Eye (tissue), 1 donor: ENCODE measurements at places on chromosomes 6 and 20.

- no peak for DNase-seq
Observed at GRCh38 chr20:45218636-45219035, 2.5 kb upstream of the SEMG2 start.

DNA sequence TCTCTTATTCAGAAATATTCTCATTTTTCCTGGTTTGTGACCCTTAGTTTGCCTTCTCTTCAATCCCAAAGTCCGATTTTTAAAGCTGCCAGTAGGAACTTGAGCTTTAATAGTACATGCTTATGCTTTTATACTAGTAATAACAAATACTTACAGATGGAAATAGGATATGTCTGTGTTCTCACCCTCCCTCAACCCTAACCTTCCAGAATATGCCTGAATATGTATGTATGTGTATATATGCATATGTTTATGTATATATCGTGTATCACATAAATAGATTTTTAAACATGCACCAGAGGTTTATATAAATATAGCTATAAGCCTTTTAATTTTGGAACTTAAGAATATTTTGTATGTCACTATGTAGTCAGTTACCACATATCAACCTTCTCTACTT, 38.8 kb downstream of the CDYL start:
- DNase-seq: no peak

DNA sequence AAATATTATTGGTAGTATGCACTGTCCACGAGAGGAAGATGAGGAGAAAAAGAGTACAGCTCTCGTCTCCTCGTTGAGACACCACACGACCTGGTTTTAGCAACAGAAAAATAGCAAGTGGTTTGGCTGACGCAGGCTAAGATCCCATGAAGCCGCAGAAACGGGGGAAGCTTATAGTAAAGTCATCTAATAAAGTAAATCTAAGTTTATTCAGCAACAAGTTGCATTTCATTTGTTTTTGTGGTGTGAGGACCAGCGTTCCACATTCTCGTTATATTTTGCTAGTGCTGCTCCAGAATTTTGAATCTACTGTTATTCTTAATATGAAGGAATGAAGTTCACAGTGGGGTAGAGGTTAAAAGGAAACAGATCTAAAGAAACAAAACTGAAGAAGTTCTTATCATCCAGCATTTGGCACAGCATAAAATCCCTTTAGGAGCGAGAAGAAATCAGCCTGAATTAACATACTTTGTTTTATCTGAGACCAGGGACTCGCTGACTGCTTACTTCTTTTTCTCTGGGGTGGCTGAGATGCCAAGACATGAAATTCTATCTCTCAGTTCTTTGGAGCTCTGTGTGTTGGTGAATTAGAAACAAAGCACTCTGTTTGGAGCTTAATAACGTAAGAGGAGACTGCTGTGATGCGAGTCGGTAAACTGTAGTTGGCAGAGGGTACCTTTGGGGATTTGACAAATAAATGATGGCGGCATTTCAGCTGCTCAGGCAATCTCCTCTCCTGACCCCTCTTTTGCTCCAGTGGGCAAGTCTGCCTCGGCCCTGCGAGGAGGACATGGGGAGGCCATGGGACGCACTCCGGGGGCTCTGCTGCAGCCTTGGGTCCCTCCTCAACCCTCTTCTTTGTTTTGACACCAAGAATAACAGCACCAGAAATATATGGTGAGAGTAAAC, 24.9 kb upstream of the IRF4 start:
- DNase-seq: peak; percentile 47

GRCh38 chr6:167565388-167565787, 240.5 kb downstream of the TTLL2 start:
- DNase-seq: no peak

- DNase-seq: no peak
Observed at GRCh38 chr6:148811459-148811858, 64.6 kb downstream of the UST start.

- DNase-seq: no peak
Observed at GRCh38 chr6:110636781-110637180, 160.4 kb upstream of the SLC22A16 start.

DNA sequence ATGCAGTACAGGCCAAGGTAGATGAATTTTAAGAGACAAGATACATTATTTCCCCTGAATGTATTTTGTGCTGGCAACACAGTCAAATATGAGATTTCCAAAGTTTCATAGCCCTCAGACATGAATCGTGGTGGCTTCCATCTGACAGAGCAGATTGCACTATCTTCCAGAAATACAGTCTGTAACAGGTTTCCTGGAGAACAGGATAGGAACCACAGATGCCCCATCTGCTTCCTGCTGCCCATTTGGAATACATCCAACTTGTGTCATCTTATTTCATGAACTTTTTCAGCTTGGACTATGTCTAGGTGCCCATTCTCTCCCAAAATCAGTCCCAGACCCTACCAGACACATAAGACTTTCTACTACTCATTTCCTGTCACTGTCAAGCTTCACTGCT, 426.0 kb downstream of the KIF16B start:
- DNase-seq: no peak

- no peak for DNase-seq
Observed at GRCh38 chr20:48777005-48777404, 50.8 kb downstream of the PREX1 start.

- DNase-seq: no peak
Observed at GRCh38 chr6:105186576-105186975, 6.8 kb upstream of the POPDC3 start.

- DNase-seq: no peak
Observed at GRCh38 chr6:157433678-157434081, 52.7 kb downstream of the ZDHHC14 start.

DNA sequence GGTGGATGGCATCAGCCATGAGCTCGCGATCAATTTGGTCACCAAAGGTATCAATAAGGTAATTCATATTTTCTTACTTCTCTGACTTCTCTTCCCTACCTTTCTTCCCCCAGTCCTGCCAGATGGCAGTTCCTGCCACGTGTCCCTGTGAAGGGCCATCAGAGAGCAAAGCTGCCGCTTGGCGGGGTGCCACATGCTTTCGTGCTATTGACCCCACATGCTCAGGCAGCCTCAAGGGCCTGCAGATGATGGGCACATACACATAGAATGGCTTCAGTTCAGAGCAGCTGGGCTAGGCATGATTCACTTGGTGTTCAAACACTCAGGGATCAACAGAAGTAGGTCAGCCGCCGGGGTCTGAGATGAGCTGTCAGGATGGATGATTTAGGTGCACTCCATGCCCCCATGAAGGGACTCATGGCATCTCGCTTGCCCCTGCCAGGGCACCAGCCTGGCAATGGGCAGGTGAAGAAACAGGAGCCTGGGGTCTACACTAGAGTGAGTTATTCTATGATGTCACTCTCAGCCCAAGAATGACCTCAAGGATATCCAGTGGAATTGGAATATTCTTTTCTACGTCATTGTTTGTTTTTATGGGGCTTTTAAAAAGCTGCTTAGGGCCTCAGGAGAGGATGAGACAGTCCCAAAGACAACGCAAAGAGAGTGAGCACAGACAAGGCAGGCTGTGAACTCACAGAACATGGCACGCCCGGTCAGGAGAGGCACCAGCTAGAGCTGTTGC, 25.5 kb downstream of the BANF2 start:
- DNase-seq: peak; percentile 28

- DNase-seq: no peak
Observed at GRCh38 chr20:23152902-23153301, 66.8 kb upstream of the CD93 start.

DNA sequence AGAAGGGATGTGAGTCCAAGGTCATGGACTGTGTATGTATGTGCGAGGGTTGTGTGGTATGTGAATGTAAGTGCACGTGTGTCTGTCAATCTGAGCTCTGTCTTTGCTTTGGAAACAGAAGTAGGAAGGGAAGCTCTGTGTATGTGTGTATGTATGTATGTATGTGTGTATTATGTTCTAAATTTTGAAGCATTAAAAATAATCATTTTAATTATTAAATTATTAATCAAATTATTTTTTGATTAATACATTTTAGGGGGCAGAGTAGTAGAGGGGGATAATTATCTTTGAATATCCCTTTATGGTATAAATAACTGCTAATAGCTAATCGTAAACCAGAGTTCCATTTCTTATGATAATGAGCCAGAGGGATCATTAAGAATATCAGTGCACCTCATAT, 42.8 kb downstream of the SH3BGRL2 start:
- DNase-seq: no peak

- DNase-seq: no peak
Observed at GRCh38 chr20:5945963-5946362, 4.4 kb downstream of the TRMT6 start.

DNA sequence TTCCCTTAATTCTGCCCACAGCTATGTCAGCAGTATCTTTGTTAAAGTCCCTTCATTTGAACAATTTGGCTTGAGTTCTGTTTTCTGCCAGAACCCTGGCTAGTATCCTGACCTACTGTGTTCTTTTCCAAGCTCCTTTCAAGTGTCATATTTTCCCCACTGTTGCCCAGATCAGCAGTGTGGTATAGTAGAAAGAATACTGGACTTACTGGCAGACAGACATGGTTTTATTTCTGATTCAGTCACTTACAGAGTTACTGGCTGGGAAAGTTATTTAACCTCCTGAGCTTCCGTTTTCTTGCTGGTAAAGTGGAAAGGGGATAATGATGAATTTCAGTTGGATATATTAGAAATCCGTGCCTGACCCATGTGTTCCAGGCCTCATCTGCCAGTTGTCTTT, 39.8 kb upstream of the RAB23 start:
- no peak for DNase-seq

GRCh38 chr20:53801609-53802370, 208.2 kb upstream of the ZNF217 start:
- DNase-seq: no peak

GRCh38 chr20:38221119-38221589, 39.4 kb downstream of the KIAA1755 start:
- peak; percentile 93 for DNase-seq

GRCh38 chr6:84979541-84979940, 215.1 kb upstream of the TBX18 start:
- DNase-seq: peak; percentile 56

GRCh38 chr20:30921286-30922071, 336.0 kb upstream of the DEFB115 start:
- no peak for DNase-seq

- DNase-seq: no peak
Observed at GRCh38 chr6:4947716-4948115, 56.1 kb downstream of the RPP40 start.

- DNase-seq: no peak
Observed at GRCh38 chr6:1164600-1164999, 147.3 kb upstream of the FOXQ1 start.

DNA sequence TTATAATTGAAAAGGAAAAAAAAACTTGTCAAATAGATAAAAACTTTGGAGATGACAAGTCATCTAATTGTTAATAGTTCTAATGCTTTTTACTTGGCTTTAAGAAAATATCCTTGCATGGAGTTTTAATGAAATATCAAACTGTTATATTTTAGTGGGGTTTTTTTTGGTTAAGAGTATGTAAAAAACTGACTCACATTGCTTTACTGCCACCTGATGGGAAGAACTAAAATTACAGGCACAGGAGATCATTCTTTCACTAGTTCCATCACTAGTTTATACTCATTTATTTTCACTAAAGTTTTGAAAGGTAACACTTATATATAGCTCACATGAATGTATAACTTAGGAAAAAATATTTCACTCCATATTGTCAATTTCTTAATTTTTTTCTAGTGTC, 309.1 kb downstream of the LMBRD1 start:
- DNase-seq: no peak

- no peak for DNase-seq
Observed at GRCh38 chr20:19314621-19315020, 102.2 kb downstream of the SLC24A3 start.

- DNase-seq: no peak
Observed at GRCh38 chr6:53959717-53960116, 151.5 kb upstream of the MLIP start.
